GOT3 (cell line): ENCODE measurements at places on chromosomes 5 and 9.

DNA sequence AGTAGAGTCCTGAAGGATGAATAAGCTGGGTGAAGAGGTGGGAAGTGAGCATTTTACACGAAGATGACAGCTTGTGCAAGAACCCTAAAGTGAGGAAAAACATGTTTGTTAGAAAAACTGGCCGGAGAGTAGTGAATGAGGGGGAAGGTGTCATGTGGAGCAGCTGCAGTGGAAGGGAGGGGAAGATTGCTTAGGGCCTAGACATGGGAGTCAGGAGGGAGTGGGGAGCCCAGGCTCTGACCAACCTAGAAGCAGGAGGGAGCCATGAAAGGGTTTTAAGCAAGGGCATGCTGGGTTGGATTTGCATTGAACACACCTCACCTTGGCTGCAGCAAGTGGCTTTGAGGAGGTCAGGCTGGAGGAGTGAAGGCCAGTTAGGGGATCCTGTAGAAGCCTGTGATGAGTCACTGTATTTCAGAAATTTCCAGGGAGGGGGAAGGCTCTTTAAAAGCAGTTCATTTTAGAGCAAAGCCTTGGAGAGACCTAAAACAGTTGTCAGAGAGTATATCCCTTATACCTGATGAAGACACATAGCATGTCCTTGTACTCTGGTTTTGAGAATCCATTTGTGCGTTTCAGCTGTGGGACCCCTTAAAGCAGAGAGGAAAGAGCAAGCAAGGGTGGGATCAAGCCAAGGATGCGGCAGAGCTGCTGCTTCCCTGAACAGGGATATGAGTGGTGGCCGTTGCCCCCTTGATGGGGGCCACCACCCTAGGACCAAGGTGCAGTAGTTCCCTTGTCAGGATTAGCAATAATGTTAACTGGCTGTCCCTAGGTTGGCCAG is 45.4 kb downstream of the ANGPTL2 start:
- no peak for DNase-seq

GRCh38 chr5:132209131-132209530 is 18.5 kb downstream of the P4HA2 start:
- DNase-seq: no peak

- DNase-seq: no peak
Observed at GRCh38 chr5:17448877-17449276, 49.2 kb upstream of the TAF11L2 start.

DNA sequence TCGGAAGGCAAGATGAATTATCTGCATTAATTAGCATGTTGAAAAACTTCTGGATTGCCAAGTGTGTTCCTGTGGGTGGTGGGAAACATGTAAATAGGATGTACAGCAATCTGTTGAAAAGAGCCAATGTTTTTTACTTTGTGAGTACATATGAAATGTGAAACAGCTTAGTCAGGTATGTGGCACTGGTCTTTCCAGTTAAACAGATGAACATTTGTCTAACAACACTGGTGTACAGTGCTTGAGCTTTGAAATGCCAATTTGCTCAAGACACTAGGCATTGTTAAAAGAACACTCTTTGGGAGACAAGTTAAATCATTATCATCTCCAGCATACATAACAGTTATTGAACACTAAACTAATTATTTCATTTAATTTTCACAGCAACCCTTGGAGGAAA is 107.3 kb upstream of the SLC24A2 start:
- no peak for DNase-seq

DNA sequence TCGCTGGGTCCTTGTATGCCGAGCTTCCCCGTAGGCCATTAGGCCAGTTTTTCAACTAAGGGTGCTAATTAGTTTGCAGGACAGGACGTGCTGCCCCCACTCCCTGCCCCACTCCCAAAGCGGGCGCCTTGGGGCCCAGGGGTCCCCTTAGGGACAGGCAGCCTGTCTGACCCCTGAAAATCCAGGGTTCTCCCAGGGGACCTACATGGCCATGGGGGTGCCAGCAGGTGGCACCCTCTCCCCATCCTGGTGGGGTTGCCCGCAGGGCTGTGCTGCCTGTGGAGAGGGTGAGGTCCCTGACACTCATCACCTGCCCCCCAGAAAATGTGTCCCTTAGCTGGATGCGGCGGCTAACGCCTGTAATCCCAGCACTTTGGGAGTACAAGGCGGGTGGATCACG is 8.5 kb upstream of the CCDC187 start:
- no peak for DNase-seq

- DNase-seq: no peak
Observed at GRCh38 chr9:20601292-20601691, 21.0 kb downstream of the MLLT3 start.

DNA sequence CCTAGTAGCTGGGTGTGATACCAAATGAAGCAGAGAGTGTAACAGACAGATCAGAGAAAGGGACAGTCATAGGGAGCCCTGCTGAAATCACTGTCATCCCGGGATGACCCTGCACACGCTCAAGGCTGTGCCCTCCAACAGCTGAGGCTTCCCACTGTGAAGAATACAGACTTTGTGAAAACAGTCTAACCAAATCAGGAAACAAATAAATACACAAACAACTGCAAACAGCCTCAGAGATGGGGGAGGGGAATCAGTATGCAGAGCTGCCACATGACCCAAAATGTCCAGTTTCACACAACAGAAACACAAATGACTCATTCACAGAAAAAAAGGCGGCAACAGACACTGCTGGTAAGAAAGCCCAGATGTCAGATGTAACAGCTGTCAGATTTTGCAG is 101.9 kb downstream of the ADAMTS2 start:
- DNase-seq: no peak

- DNase-seq: no peak
Observed at GRCh38 chr5:170632985-170633234, 129.1 kb downstream of the KCNIP1 start.

DNA sequence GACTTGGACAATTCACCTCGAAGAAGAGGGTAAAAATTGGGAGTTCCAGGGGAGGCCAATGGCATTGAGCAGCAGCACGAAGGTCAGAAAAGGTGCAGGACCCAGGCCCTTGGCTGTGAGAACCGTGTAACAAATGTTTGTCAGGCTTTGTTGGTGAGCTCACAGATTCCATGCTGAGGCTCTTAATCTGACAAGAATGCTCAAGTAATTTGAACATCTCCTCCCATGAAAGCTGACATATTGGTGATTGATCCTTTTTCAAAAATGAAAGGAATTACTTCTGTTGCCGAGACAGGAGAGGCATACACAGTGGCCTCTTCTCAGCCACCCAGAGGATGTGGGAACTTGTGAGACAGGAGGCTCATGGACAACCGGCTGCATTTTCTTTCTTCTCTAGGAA is 11.6 kb downstream of the RAI14 start:
- no peak for DNase-seq
